Spinal cord (tissue), 10 donors: ENCODE measurements at places on chromosomes 4 and X.

DNA sequence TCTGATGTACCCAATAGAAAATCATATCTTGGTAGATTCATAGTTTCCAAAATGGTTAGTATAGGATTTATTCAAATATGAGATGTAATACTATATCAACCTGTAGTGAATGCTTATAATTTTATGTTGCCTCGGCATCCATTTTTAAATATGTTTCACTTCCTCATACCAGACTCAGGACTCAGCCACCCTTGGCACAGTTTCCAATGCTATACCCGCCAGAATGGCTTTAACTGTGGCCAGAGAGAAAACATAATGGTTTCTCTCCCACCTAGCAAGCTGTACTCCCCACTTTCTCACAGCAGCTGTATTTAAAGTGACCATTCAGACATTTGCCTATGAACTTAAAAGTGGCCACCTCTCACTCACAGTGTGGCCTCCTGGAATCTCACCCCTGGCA lies 466.6 kb upstream of the PABPC4L start:
- no peaks in the 10 kb centered on the region for H3K4me1 ChIP-seq
- H3K27ac ChIP-seq = no peak overlapping the region
- H3K4me3 ChIP-seq = no peak overlapping the region
- H3K27me3 ChIP-seq = no peaks in the 10 kb centered on the region

DNA sequence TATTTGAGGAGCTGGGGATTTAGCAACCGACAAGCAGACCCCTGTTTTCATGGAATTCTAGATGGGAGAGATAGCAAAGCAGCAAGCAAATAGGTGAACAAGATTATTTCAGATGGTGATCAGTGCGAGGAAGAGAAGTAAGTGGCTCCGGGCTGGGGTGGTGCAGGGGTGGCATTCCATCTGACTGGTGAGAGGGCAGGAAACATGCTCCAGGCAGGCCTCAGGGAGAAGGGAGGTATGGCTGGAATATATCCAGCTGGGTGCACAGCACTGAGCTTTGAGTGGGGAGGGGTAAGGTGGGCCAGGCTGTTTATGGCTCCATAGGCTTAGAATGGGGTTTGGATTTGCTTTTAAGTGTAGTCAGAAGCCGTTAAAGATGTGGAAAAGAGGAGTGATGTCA lies 21.2 kb downstream of the PTTG2 start:
- no peak for DNase-seq
- H3K36me3 ChIP-seq = no peaks in the 10 kb centered on the region
- no peaks in the 10 kb centered on the region for H3K27me3 ChIP-seq
- H3K4me3 ChIP-seq = no peak overlapping the region
- H3K4me1 ChIP-seq = peaks cover 16% of the 10 kb centered on the region
- H3K27ac ChIP-seq = no peak overlapping the region

DNA sequence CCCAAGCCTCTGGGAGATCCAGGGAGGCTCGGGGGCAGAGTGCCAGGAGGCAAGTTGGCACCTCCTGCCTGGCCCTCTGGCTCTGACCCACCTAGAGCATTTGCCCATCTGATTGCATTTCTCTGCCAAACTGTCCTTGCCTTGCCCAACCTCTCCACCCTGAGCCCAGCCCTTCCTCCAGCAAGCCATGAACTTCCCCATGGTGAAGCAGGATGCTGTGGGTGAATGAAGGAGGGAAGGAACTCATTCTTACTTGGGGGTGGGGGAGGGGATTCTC lies 9.3 kb upstream of the CNGA2 start:
- H3K4me1 ChIP-seq = peaks cover 9% of the 10 kb centered on the region
- H3K4me3 ChIP-seq = no peak overlapping the region
- H3K27me3 ChIP-seq = peaks cover 5% of the 10 kb centered on the region
- no peak for DNase-seq
- H3K27ac ChIP-seq = no peak overlapping the region

- no peak overlapping the region for H3K4me3 ChIP-seq
- no peaks in the 10 kb centered on the region for H3K4me1 ChIP-seq
- H3K27me3 ChIP-seq = no peaks in the 10 kb centered on the region
- H3K27ac ChIP-seq = peak overlapping the region; percentile 81
- DNase-seq = no peak
These were observed 307.5 kb upstream of the FAM241A start for GRCh38 chr4:111837761-111838160.

DNA sequence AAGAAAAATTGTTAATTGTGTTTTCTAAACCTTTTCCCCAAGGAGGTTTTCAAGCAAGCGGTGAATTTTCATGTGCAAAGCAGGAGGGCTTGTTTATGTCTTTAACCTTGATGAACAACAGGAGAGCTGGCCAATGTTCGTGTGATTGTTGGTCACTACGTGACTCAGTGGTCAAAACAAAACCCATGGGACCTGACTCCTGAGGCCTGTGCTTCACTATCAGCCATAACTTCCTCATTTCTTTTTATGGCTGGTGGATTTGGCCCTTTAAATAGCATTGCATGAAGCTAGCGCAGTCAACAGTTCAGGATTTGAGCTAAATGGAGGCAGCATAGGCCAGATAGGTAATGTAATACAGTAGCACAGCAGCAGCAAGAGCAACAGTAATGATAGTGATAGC lies 80.5 kb downstream of the MID1IP1 start:
- H3K27me3 ChIP-seq = no peaks in the 10 kb centered on the region
- H3K27ac ChIP-seq = no peak overlapping the region
- no peak overlapping the region for H3K4me3 ChIP-seq
- H3K4me1 ChIP-seq = no peaks in the 10 kb centered on the region
- DNase-seq = no peak
- H3K36me3 ChIP-seq = no peaks in the 10 kb centered on the region

DNA sequence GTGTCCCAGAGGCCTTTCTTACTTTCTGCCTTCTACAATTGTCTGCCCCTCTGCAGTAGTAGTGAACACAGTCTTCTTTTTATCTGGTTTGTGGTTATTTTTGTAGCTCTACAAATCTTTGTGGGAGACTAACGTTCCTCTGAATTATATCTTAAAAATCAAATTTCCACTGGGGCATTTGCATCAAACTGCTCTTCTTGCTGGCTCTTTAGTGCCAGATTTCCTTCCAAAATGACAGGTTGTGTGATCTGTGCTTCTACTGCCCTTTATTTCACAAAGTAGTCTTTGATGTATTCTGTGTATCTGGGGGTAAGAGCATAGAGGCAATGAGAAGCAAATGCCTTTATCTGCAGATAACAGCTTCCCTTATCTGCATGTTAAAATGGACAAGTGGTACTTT lies 34.5 kb downstream of the TSPAN7 start:
- H3K36me3 ChIP-seq = no peaks in the 10 kb centered on the region
- H3K4me1 ChIP-seq = no peaks in the 10 kb centered on the region
- DNase-seq = no peak
